ENCODE measurements at places on chromosomes 2 and 18.

DNA sequence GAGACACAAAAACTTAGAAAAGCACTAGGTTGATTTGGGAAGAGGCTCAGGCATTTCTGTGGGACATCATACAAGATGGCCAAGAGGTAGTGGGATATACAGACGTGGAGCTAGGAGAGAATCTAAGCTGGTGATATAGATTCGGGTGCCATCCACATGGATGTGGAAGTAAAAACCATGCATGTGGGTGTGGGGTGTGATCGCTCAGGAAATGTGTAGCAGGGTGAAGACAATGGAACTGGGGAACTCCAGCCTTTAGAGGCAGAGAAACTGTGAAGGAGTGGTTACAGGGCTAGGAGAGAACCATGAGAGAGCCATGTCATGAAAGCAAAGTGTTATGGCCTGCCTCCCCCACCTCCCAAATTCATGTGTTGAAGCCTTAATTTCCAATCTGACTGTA, 43.0 kb upstream of the CTLA4 start:
- H3K27me3 ChIP-seq: no peaks in the 10 kb centered on the region
- no peaks in the 10 kb centered on the region for H3K36me3 ChIP-seq
- no peak for DNase-seq
- H3K4me3 ChIP-seq: no peak overlapping the region
- H3K4me1 ChIP-seq: no peaks in the 10 kb centered on the region

GRCh38 chr2:179311101-179311500, 46.5 kb upstream of the SESTD1 start:
- peaks cover 5% of the 10 kb centered on the region for H3K4me1 ChIP-seq
- DNase-seq: no peak
- H3K27ac ChIP-seq: no peak overlapping the region
- no peaks in the 10 kb centered on the region for H3K36me3 ChIP-seq

- H3K36me3 ChIP-seq: no peaks in the 10 kb centered on the region
- no peak overlapping the region for H3K4me3 ChIP-seq
Measured at GRCh38 chr2:43013821-43014345, 212.5 kb downstream of the ZFP36L2 start.

- H3K36me3 ChIP-seq: no peaks in the 10 kb centered on the region
- H3K27ac ChIP-seq: no peak overlapping the region
- no peak overlapping the region for H3K4me3 ChIP-seq
- DNase-seq: no peak
- H3K27me3 ChIP-seq: no peaks in the 10 kb centered on the region
- H3K4me1 ChIP-seq: peaks cover 6% of the 10 kb centered on the region
Measured at GRCh38 chr2:239380831-239381708, 19.8 kb downstream of the HDAC4 start.

- no peak for DNase-seq
- no peaks in the 10 kb centered on the region for H3K36me3 ChIP-seq
- H3K4me3 ChIP-seq: no peak overlapping the region
- no peaks in the 10 kb centered on the region for H3K27me3 ChIP-seq
Measured at GRCh38 chr2:127646487-127647241, 711 bp downstream of the GPR17 start.

DNA sequence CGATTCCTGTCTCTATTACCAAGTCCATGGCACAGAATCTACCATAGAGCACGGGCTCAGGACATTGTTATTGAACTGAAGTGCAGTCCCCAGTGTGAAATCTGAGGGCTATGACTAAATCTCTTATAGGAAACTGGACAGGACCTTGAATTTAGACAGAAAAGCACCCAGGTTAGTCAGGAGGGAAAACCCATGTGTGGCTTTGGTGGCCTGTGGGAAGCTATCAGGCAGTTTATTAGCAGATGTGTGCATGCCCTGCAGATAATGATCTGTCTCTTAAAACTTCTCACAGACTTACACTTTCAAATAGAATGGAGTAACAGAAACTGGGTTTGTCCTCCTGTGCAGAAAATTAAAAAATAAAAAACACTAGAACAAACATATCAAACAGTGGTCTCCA, 610.0 kb upstream of the RAB6C start:
- H3K27ac ChIP-seq: no peak overlapping the region
- no peaks in the 10 kb centered on the region for H3K4me1 ChIP-seq
- H3K4me3 ChIP-seq: no peak overlapping the region
- DNase-seq: no peak

DNA sequence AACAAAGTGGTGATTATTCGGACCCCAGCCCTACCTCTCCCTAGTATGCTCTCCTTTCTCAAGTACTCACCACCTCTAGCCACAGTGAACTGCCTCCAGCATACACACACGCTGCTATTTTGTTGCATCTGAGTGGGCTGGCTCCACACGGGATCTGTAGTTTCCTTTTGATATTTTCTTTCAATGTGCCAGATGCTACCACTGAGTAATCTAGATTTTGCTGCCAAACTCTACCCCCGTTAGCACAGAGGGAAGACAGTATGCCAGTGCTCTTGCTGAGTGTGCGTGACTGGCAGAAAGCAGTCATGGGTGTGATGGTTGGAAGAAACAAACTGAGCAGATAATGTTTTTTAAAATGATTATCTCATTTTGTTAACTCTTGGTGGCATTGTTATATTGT, 11.6 kb downstream of the CFLAR start:
- no peak overlapping the region for H3K27ac ChIP-seq
- no peak for DNase-seq
- peaks cover 12% of the 10 kb centered on the region for H3K4me1 ChIP-seq
- no peaks in the 10 kb centered on the region for H3K36me3 ChIP-seq
- H3K27me3 ChIP-seq: no peaks in the 10 kb centered on the region

GRCh38 chr2:143398781-143399180, 269.6 kb downstream of the ARHGAP15 start:
- no peak for DNase-seq
- no peaks in the 10 kb centered on the region for H3K27me3 ChIP-seq
- no peaks in the 10 kb centered on the region for H3K36me3 ChIP-seq
- no peak overlapping the region for H3K27ac ChIP-seq
